ENCODE measurements at places on chromosomes 3 and 15.

- no peak for DNase-seq
Measured at GRCh38 chr3:109081746-109082510, 36.0 kb downstream of the MORC1 start.

DNA sequence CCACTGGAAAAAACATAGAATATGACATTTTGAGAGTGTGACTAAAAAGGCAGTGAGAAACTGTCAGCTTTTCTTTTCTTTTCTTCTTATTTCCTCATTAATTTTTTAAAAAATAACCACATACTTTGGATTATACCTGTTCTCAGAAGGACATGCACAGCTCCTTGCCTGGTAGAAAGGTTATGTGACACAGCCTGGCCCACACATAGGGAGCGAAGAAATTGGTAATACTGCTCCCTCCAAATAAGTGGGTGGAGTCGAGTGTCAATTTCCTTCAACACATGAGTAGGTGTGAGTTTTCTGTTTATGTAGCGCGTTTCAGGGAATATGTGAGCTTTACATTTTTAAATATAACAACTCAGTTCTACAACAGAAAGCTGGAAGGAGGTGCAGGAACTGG, 28.9 kb upstream of the RAD18 start:
- no peak for DNase-seq

DNA sequence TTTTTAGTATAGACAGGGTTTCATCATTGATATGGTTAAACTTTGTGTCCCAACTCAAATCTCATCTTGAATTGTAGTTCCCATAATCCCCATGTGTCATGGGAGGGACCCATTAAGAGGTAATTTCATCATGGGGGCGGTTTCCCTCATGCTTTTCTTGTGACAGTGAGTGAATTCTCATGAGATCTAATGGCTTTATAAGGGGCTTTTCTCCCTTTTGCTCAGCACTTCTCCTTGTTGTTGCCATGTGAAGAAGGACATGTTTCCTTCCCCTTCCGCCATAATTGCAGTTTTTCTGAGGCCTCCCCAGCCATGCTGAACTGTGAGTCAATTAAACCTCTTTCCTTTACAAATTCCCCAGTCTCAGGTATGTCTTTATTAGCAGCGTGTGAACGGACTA, 20.2 kb upstream of the ZNF710 start:
- DNase-seq, result no peak

DNA sequence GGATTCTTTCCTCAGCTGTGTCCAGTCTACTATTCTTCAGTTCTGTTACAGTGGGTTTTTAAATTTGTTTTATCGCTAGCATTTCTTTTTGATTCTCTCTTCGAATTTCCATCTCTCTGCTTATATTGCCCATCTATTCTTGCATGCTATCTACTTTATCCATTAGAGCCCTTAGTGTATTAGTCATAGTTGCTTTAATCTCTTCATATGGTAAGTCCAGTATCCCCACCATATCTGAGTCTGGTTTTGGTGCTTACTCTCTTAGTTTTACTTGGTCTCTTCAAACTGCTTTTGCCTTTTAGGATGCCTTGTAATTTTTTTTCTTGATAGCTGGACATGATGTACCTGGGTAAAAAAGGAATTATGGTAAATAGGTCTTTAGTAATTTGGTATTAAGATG, 9.1 kb downstream of the TIMMDC1 start:
- DNase-seq, result no peak

- DNase-seq, result no peak
Measured at GRCh38 chr3:119862616-119863015, 80.7 kb downstream of the NR1I2 start.

DNA sequence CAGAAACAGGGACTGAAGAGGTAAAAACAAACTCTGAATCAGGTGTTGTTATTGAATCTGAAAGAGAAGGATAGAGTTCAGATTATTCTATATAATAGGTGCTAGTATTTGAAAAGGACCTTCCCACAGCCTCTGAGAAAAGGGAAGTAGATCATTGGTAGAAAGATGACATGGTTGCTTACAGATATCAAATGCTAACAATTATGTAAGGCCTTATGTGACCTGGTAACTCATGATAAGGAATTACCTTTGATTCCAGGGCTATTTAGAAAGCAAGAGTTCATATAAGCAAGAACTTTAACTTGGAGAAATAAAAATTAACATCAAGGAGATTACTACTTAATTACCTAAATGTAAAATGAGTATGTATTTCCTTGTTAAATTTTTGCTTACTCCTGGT, 7.6 kb downstream of the SLC27A2 start:
- no peak for DNase-seq

GRCh38 chr3:178244733-178245709, 291.2 kb upstream of the KCNMB2 start:
- no peak for DNase-seq

DNA sequence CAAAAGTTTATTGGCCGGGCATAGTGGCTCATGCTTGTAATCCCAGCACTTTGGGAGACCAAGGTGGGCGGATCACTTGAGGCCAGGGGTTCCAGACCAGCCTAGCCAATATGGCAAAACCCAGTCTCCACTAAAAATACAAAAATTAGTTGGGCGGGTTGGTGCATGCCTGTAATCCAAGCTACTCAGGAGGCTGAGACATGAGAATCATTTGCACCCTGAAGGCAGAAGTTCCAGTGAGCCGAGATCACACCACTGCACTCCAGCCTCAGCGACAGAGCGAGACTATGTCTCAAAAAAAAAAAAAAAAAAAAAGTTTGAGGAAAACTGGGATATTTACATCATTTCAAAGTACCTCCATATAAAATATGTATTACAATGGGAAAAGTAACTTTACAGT, 40.4 kb downstream of the ETFA start:
- no peak for DNase-seq

DNA sequence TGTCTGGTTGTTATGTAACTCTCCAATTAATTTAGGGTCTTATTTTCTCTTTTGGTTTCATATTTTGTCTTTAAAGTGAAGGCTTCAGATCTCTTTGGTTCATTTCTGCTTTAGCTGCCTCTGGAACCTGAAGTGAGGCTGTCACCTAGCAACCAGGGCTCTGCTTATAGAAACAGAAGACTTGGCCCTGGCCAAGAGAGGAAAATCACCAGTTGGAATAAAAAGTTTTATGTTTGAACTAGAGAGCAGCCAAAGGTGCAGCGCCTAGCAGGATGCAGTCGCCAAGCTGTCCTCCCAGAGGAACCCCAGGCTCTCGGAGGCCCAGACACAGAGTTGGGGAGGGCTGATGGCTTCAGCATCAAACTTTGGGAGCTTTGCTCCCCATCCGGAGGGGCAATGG, 41.1 kb downstream of the LYZL4 start:
- no peak for DNase-seq

DNA sequence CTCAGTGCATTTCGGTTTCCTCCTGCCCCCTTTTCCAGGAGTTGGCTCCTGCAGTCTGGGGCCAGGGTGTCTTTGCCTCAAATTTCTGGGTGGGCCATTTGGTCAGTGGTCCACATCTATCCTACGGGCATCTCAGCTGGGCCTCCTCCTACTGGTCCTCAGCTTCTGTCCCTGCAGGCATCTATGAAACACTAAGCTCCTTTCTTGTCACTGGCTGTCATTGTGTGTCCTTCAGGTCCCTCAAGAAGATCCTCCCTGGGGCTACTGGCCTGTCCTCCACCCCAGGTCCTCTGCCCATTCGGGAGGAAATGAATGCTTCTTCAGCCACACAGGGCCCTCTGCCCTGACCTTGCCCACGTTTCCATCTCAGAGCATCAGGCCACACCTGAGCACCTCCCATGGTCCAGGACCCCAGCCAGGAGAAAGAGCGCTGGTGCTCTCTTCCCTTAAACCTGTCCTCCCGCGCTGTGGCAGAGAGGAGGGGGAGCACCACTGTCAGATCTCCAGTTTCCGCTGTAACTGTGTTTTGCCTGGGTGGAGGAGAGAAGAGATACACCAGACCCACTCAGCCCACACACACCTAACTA, 1.8 kb downstream of the PRR23E start:
- no peak for DNase-seq

- DNase-seq, result no peak
Measured at GRCh38 chr3:28816017-28816416, 464.9 kb upstream of the RBMS3 start.

Data from NCI-H1417 (cell line).